ENCODE measurements at places on chromosomes 11 and 22. TPM values are rescaled to one million over a fixed set of nuclear protein-coding genes. Genes with fewer than 3 reads are reported as not detected.

MS4A15 gene
- not detected for total RNA-seq

DNA sequence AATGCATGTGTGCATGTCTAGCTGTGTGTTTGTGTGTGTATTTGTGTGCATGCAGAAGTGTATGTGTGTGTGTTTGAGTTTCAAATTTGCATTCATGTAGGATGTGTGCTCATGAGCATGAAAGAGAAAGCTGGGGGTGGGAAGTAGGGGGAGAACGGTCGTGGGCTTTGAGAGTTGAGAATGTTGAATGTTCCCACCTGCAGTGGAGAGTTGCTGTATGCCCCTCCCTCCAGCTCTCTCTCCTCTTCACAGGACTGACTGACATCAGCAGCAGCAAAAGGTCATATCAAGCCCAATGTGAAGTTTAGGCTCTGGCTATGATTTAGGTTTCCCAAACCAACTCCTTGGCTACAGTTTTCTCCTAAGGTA is 63.8 kb upstream of the RRAS2 start:
- no peak for DNase-seq

PRDM10 gene
- total RNA-seq, result 60.6 TPM

- no peak for DNase-seq
Measured at GRCh38 chr11:77789731-77790476, 30.6 kb downstream of the RSF1 start.

CLMP gene
- not detected for total RNA-seq

DNA sequence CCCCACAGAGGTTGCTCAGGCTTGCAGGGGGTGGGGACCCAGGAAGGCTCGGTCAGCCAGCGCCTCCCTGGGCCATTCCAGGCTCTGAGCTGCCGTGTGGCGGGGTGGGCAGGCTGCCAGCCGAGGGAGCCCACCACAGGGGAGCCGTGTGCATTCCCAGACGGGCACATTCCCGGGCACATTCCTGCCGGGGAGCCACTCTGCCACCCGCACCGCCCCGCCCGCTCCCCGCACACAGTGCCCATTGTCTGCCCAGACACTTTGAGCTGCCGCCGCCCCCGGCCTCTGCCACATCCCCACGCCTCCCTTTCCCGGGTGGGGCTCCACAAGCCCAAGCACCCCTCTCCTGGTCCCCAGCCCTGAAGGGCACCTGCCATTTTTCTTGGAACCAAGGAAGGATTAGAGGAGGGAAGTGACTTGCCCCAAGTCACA is 27.4 kb downstream of the RPL3 start:
- DNase-seq, result no peak
